Activated CD4-positive, CD25-positive, alpha-beta regulatory T cell (primary cell): ENCODE measurements at places on chromosomes 3 and 15.

DNA sequence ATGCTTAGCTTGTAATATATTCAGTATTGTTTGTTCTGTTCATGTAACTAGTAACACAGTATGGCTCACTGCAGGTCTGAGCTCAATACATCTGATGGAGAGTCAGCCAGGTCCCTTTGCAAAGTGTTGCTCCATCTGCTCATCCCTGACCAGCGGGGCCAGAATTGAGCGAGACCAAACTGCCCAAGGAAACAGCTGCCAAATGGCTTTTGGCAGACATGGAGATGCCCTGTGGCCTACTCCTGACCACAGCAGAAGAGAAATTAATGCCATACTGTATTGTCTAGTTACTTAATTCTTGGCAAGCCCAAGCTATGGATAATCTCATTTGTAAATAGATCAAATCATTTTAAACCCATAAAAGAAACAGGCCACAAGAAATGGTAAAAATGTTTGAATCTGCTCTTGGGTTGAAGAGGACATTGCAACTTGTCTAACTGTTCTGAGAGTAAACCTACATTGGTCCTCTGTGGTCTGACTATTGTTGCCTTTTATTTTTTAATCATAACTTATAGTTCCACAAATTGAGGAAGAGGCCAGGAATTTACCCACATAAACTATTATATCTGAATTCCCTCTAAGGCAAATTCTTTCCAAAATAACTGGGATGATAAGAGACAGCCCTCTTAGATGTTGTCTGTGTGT is 209.5 kb downstream of the EBLN2 start:
- no peak for DNase-seq

- no peak for DNase-seq
These were observed 54.4 kb downstream of the CNTN4 start for GRCh38 chr3:2153053-2153452.

DNA sequence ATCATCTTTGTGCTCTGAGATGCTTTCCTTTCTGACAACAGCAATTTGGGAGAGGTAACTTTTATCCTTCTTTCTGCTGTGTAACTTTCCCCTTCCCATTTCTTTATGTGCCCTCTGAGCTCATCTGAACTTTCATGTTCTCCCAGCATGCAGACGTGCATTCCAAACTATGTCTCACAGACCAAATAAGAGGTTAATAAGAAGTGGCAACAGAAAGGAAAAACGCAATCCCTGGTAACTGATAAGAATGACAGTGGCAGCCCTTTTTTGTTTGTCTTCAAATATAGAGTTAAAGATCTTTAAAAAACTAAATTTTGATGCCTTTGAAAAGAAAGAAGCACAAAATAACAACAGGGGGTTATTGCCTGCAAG is 533.4 kb downstream of the FOXP1 start:
- DNase-seq, result no peak

- DNase-seq, result no peak
These were observed 6.0 kb downstream of the PRC1 start for GRCh38 chr15:90988296-90988695.

- no peak for DNase-seq
These were observed 15.9 kb upstream of the ACAD9 start for GRCh38 chr3:128863560-128863959.

DNA sequence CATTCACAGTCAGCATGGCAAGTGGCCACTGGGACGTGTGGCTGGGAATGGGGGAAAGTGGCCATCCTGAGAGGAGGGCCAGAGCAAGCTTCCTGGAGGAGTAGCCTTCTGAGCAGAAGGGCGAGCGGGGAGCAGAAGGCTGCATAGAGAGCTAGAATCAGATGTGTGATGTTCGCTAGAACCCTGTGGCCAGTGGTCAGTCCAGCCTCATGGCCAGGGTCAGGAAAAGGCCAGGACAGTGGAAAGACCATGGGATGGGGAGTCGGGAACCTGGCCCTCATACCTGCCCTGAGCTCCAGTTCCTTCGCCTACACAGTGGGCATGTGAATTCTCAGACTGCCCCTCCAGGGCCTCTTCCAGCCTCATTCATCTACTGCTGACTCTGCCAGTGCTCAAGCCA is 102.4 kb downstream of the DNAJB8 start:
- no peak for DNase-seq

GRCh38 chr15:44535523-44536301 is 1.2 kb upstream of the EIF3J start:
- DNase-seq, result no peak

- no peak for DNase-seq
These were observed 36.8 kb downstream of the SNTN start for GRCh38 chr3:63689285-63689684.

GRCh38 chr3:56110886-56111285 is 357.4 kb downstream of the ERC2 start:
- DNase-seq, result no peak

DNA sequence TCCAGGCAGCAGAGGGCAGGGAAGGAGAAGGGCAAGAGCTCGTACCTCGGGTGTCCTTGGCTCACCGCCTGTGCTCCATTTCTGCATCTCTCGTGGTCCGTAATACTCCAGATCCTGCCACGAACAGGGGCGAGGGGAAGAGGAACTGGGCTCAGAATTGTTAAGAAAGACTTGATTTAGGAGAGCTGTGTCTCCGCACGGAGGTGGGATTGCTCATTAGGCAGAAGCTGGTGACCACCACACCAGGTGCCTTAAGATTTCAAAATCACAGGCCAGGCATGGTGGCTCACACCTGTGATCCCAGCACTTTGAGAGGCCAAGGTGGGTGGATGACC is 37.2 kb upstream of the BDH1 start:
- DNase-seq, result no peak

GRCh38 chr3:172397716-172398405 is 50.4 kb downstream of the GHSR start:
- DNase-seq, result no peak

DNA sequence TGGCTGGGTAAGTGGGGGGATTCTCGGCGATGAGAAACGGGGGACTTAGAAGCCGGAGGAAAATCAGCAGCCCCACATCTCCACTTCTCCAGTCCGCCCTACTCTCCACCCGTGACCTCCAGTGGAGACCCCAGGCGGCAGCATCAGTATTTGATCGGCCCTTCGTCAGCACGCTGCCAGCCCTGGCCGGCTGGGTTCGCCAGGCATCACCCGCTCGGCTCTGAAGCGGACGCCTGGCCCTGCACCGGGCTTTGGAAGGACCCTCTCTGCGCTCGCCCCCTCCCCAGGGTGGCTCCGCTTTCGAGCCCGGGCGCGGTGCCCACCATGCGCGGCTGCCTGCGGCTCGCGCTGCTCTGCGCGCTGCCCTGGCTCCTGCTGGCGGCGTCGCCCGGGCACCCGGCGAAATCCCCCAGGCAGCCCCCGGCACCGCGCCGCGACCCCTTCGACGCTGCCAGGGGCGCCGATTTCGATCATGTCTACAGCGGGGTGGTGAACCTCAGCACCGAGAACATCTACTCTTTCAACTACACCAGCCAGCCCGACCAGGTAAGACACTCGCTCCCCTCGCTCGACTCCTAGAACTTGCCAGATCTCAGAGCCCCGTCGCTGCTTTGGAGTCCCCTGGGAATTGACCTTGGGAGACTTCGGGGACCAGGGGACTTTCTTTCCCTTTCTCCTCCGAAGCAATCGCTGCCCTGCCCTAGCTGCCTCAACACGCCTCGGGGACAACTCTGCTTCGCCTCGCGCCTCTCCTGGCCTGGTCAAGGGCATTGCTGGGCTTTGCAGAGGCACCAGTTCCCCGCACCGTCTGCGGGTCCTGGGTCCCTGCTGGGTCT is 561 bp downstream of the SIDT1 start:
- peak; percentile 16 for DNase-seq

- no peak for DNase-seq
These were observed 355.2 kb downstream of the FOXP1 start for GRCh38 chr3:71228156-71228866.

- no peak for DNase-seq
These were observed 21.2 kb upstream of the ZNF639 start for GRCh38 chr3:179301645-179302044.

- no peak for DNase-seq
These were observed 19.2 kb downstream of the ABTB1 start for GRCh38 chr3:127691974-127692373.

DNA sequence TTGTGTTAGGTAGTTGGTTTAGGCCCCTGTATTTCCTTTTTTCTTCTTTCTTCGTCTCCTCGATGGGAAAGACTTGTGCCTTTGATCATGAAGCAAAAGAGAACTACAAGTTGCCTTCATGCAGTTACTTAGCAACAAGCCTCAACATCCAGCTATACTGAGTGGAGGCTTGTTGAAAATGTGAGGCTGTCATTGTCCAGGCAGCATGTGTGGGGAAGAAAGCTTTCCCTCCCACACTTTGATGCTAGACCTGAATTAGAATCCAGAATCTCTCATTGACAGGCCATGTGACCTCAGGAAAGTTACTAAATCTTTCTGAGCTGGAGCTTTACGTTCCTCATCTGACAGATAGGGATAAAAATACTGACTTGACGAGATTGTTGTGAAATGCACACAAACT is 23.7 kb downstream of the IFT122 start:
- no peak for DNase-seq

GRCh38 chr3:54670201-54671000 is 257.5 kb downstream of the LRTM1 start:
- DNase-seq, result no peak

DNA sequence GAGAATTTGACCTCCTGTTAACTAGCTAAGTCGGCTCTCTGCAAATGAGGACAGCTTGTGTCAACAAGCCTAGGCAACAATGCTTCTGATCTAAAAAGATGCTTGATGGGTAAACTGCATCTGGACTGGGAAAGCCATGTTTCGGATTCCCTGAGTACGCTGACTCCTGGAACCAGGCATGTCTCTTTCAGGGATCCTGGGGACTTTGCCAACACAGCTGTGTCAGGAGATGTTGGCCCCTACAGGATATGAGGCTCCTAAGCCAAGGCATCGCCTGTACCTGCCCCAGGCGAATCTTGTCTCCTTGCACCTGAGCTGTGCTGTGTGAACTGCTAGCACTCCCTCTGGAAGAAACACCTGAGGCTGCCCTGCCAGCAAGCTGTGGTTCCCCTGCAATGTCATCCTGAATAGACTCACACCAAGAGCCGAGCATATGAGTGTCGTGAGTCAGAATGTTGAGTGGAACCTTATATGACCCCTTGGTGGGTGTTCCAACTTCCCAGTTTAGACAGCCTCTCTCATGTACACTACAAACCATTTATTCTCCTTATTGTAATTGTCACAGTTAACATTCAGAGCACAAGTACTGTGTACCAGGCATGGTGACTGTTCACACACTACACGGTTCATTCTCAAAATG is 17.0 kb downstream of the EOGT start:
- no peak for DNase-seq

GRCh38 chr3:48788544-48789162 is 59.0 kb downstream of the PRKAR2A start:
- DNase-seq, result no peak

- DNase-seq, result no peak
These were observed 1.5 kb downstream of the CELF6 start for GRCh38 chr15:72318408-72318942.

DNA sequence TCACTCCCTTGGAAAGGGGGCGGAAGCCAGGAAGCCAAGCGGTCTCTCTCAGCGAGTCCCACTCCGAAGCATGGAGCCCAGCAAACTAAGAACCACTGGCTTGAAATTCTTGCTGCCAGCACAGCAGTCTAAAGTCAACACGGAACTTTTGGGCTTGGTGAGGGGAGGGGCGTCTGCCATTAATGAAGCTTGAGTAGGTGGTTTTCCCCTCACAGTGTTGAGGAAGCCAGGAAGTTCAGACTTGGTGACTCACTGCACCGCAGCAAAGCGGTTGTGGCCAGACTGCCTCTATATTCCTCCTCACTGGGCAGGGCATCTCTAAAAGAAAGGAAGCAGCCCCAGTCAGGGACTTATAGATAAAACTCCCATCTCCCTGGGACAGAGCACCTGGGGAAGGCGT is 665.4 kb upstream of the CBLB start:
- no peak for DNase-seq

GRCh38 chr3:100106094-100106493 is 8.2 kb downstream of the FILIP1L start:
- DNase-seq, result no peak

- DNase-seq, result no peak
These were observed 471.1 kb downstream of the SHQ1 start for GRCh38 chr3:72376956-72377710.

- DNase-seq, result no peak
These were observed 87.4 kb downstream of the ADAMTS9 start for GRCh38 chr3:64600246-64600950.

DNA sequence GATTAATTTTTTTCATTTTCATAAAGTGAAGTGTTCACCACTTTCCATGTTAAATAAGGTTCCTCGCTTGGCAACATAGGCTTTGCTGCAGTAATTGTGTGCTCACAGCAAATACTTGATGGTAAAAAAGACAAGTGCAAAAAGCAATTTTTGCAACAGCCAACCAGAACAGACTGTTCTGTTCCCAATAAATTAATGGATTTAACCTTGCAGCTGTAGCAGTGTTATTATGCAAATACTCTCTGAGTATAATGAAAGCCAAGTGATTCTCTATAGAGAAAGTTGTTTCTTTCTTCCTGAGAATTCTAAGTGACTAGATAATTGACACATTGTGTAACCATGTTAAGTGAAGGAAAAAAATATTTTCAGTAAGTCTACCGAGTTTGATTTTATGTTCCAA is 183.7 kb upstream of the NAALADL2 start:
- no peak for DNase-seq

DNA sequence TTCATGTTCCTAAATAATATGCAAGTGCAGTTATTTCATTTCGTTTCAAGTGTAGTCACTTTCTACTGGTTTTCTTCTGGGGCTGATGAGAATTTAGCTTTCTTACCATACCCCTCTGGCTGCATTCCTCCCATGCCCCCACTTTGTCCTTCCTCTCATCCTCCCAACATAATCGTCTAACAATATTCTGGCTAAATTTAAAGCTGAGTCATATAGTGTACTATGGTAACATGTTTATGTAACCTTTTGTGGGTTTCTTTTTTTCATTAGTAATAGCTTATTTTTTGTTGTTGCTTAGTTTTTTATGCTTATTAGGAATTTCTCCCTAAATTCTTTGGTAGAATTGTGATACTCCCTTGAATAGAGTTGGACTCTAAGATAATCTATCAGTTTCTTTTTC is 30.5 kb downstream of the DUT start:
- no peak for DNase-seq

DNA sequence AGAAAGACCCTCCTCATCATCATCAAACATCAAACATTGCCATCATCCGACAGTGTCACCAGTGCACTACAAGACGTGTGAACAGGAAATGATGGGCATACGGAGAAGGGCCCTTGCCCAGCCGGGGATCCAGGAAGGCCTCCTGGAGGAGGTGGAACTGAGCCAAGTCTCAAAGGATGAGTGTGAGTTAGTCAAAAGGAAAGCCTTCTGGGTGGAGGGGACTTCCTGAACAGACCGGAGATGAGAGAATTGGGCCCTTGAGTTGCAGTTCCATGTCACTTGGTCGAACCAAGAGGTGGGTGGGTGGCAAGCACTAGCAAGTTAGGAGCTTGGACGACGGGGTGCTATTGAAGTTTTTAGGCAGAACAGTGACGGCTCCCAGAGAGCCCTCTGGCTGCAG is 8.5 kb downstream of the SEMA4B start:
- DNase-seq, result no peak

DNA sequence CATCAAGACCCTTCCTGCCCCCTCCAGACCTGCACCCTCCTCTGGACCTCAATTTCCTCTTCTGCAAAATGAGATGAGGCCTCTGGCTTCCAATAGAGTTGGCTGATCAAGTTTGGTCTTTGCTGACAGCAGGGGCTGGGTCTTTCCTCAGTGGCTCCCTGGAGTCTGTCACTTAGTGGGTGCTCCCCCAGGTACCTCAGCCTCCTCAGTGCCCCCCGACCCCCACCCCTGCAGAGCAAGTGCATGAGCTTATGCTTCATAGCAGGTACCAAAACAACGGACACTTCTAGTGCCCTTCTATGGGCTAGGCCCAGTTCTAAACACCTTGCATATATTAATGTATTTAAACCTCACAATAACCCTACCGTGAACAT is 6.9 kb upstream of the PLXND1 start:
- DNase-seq, result no peak
